CD8-positive, alpha-beta T cell (primary cell): ENCODE measurements at places on chromosomes 1 and 21. TPM values are rescaled to one million over a fixed set of nuclear protein-coding genes. Genes with fewer than 3 reads are reported as not detected.

Gene TMED5
- 38.8 TPM for total RNA-seq

Gene CR1L
- total RNA-seq = not detected

Gene ACTA1
- not detected for total RNA-seq

Gene HS2ST1
- total RNA-seq = 6.6 TPM

Gene KPNA6
- 58.7 TPM for total RNA-seq

Gene MINDY1
- 2.4 TPM for total RNA-seq

Gene PKNOX1
- 10.3 TPM for total RNA-seq

Gene NBPF11
- 11.7 TPM for total RNA-seq

Gene CCDC185
- total RNA-seq = not detected

Gene ELOA
- total RNA-seq = 41.5 TPM

Gene VASH2
- not detected for total RNA-seq
